ENCODE measurements at places on chromosomes 4 and X.

DNA sequence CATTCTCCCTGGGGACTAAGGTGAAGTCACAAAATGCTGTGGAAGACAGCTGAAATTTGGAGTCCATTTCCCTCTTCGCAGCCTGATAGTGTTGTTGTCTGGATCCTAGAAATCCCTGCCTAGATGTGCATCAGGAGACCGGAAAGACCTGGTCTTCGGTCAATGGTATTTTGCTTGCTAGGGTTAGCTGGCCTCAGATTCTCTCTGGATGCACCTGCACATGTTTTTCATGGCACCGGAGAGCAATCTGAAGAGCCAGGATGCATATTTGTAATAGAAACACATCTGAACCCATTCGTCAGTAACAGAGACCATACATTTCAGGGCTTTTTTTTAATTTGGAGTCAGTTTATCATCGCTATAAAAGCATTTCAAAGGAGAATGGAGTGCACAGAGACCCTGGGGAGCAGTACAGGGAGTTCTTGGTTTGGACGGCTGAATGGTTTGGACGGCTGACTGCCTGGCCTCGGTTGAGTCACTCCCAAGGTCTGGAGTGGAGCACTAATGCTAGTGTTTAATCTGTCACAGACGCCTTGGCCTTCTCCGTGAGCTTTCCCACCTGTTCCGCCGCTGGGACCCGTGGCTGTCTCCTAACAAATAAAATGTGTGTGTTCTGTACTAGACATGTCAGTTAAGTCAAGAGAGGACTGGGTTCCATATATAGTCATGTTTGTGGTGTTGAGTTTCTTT, 7.5 kb upstream of the PDLIM3 start:
- DNase-seq, result no peak

GRCh38 chrX:17923546-17923945, 62.4 kb upstream of the RAI2 start:
- no peak for DNase-seq

GRCh38 chr4:156336511-156336910, 382.8 kb upstream of the CTSO start:
- no peak for DNase-seq

GRCh38 chr4:55884093-55884850, 30.8 kb downstream of the EXOC1 start:
- no peak for DNase-seq

- DNase-seq, result no peak
Measured at GRCh38 chrX:24391389-24391788, 30.9 kb downstream of the SUPT20HL1 start.

DNA sequence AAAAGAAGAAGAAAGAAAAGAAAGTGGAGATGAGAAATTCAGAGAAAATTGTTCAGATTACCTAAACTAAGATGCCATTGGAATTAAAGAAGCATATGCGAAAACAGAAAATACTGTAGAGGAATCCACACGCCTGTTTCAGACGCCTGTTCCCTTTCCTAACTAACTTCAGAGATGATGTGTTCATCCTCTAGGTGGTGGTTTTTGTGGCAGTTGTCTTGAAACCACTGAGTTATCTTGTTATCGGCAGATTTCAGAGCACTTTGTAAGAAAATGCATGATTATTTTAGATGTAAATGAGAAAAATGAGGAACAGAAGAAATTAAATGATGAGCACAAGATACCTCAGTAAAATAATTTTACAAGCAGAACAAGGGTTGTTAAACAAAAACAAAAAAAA, 48.3 kb downstream of the FUNDC1 start:
- no peak for DNase-seq

DNA sequence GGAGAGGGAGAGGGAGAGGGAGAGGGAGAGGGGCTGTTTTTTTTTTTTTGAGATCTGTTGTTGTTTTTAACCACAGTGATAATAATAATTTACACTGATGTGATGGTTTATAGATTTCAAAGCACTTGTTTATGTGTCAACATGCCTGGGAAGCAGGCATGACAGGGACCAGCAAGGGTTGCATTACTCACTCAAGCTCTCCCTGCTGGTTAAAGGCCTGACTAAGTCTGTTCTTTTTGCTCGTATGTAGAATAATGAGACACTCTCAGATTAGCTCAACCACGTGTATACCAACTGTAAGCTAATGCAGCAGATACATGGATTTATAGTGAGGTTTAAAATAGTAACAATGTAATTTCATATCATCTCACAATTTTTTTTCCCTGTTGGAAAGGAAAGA, 134.6 kb upstream of the BOD1L1 start:
- no peak for DNase-seq

DNA sequence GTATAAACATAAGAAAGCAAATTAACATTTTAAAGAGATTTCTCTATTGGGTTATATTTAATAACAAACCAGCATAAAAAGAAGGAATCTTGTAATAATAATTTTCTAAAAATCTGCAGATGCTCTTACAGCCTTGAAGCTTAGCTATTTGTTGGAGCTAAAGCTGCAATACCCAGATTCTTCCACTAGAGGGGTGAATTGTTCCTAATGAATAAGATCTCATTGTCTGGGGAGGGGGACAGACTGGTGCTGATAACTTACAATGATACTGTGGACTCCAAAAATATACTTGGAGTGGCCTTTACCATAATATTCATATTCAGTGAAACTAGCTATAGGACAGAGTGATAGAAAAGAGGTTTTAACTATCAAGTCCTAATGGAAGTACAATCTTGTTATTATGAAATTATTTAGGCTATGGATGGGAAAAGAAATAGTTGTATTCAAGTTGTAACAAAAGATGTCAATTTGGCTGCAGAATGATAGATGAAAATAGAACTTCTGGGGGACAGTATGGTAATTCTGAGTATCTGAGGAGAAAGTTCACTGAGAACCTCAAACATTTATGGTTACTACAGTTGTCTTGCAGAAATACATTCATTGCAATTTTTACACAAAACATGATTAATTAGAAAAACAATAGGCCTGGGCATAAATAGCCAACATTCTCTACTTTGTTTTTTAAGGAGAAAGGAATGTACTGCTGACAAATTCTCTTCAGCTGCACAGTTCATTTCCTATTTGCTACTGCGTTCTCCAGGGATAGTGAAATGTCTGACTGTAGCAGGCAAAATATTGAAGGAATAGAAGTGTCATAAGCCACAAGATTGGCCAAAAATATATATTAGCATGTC, 443.3 kb downstream of the GBA3 start:
- DNase-seq, result peak; percentile 78

GRCh38 chrX:83077606-83078005, 430.5 kb upstream of the POU3F4 start:
- DNase-seq, result no peak

GRCh38 chrX:15468036-15468435, 25.1 kb downstream of the PIR start:
- DNase-seq, result peak; percentile 63

- DNase-seq, result no peak
Measured at GRCh38 chr4:110667670-110668069, 44.8 kb upstream of the PITX2 start.

DNA sequence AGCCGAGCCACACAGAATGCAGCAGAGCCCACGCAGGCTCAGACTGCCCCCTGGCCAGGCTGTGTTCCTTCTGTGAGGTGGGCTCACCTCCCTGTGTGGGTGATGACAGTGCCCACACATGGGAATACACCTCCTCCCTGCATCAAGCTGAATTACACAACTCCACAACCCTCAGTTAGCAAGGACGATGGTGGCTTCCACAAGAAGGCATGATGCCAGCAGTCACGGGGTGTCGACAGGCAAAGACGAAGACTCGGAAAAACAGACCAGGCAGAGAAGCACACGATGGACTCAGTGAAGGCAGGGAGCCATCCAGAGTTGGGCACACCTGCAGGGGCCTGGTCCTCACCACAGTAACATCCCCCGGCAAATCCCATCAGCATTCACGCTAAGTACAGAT, 12.1 kb downstream of the LETM1 start:
- no peak for DNase-seq

DNA sequence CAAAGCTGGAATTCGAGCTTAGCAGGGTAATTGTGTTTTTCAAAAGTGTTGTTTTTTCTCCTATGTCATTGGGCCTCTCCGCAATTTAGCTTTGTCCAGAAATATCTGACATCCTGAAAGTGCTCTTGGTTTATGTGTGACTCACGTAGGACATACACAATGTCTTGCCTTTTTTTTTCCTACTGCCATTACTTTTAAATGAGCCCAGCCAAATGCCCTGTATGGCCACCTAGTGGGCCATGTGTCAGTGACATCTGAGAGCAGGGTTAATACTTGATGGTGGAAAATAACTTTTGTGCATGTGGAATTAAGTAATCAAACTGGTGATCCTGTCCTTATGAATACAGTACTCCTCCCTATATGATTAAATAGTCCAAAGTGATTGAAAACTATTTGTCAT, 1411.1 kb upstream of the TENM3 start:
- no peak for DNase-seq

DNA sequence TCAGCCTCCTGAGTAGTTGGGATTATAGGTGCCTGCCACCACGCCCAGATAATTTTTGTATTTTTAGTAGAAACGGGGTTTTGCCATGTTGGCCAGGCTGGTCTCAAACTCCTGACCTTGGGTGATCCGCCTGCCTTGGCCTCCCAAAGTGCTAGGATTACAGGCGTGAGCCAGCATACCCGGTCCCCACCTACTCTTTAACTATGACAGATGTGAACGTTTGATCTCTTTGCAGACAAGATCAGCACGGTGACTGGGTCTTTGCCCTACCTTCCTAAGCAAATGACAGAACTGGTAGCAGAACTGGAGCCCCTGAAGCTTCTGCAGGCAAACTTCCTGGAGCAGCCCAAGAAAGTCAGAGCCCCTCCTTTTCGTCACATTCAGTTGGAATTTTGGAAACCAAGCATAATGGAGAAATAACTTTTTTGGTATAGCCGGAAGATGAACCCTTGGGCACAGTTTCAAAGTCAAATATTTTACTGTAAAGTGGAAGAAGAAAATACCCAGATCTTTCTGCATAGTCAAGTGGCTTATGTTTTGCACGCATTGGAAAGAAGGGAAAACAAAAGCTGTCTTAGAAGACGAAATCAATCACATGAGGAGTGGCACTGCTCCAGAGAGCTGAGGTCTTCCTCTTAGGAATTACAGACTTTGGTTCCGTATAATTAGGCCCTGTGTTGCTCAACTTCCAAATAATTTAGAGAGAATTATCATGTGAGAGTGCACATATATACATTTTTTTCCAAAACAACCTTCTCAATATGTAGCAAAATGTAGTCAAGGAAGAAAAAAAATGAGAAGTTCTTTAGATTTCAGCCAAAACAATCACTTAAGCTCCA, 90.6 kb downstream of the SORBS2 start:
- DNase-seq, result no peak

GRCh38 chr4:54497947-54498346, 159.8 kb upstream of the KIT start:
- DNase-seq, result no peak

- peak; percentile 100 for DNase-seq
Measured at GRCh38 chr4:7971881-7972500, 32.3 kb upstream of the AFAP1 start.

- DNase-seq, result no peak
Measured at GRCh38 chr4:94913316-94913715, 155.6 kb downstream of the BMPR1B start.

DNA sequence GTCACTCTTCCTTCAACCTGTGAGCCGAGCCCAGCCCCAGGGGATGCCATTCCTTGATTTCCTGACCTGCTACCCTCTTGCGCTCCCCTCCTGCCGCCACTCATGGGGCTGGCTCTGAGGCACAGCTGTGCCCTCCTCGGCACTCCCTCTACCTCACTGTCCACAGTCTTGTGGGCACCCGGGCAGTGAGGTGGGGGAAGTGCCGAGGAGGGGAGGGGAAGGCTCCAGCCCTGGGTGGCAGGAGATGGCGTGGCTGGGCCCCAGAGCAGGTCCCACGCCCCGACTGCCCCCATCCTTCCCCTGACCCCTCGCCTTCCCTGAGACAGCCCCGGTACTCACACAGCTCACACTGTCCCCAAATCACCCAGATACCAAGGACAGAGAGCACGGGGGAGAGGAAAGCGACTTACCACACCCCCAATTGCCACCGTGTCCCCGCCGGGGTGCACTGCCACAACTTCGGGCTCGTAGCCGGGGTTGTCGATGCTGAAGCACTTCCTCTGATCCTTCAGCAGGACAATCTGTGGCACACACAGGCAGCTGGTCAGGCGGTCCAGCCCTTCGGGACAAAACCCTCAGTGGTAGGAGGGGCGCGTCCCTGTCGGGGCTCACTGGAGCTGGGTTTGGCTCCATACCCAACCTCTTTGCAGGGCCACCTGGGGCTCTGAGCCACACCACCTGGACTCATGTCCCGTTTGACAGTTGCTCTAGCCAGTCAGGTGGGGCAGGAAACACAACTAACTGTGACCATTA, 37.9 kb downstream of the WDR1 start:
- no peak for DNase-seq

GRCh38 chrX:48595929-48596328, 1.4 kb upstream of the WDR13 start:
- no peak for DNase-seq

DNA sequence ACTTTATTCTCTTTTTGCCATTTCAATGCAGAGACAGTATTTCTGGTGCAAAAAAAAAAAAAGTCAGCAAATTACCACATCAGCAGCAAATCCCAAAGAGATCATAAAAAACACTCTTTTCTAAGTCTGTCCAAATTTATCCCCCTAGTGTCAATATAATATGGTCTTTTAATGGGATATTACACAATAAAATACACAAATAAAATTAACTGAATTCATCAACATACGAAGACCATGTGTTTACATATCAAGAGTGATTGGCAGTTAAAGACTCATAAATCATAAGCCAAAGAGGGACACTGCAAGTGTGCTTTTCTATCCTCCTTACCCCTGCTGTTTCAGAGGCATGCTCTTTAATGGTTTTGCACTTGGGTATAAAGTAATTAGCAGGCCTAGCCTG, 340.2 kb upstream of the DKK2 start:
- DNase-seq, result no peak

DNA sequence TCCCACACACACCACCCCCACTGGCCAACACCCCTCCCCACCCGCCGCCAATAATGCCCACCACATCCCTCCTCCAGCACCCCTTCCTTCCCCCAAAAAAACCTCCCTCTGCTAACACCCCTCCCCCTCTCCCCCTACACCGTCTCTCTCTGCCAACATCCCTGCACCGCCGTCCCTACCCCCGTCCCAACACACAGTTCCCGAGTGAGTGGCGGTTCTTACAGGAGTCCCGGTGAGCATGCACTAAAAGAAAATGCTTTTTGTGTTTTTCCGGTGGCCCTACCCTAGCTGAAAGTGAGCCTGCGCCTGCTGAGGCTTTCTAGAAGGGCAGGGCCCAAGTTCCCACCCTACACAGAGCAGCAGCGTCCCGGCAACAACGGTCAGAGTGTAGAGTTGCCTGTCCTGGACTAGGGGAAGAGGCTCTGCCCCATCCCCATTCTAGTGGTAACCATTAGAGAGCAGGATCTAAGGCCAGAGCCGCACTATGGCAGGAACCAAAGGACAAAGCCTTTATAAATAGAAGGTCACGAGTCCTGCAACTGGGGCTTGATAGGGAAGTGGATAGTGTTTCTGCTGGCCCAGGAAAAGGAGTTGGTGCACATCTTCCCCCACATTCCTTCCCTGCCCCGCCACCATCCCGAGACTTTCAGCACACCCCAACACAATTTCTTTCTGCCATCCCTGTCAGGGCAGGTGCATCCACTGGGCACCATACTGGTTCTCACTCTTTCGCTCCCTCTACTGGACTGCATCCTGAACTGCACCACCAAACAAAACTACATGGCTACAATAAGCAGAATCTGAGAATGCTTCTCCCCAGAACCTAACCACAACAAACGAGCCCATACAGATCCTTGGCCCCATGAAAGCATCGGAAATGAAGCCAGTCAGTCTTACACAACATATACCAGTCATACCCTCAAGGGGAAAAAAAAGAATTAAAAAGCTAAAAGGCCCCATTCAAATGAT, 78.1 kb upstream of the PAGE3 start:
- DNase-seq, result peak; percentile 4

All from trophoblast cell (in vitro differentiated cells and primary cell).